ENCODE measurements at places on chromosomes 1 and 21. TPM values are rescaled to one million over a fixed set of nuclear protein-coding genes. Genes with fewer than 3 reads are reported as not detected.

Gene CSMD2
- total RNA-seq, result 0.22 TPM

Gene ODR4
- 15.8 TPM for total RNA-seq

Gene DDR2
- total RNA-seq, result 27.5 TPM

Gene GPR37L1
- under 0.01 TPM for total RNA-seq

Gene UHMK1
- total RNA-seq, result 51.8 TPM

Gene LHX4
- not detected for total RNA-seq

Gene G0S2
- 0.43 TPM for total RNA-seq

Gene PLA2G2A
- total RNA-seq, result not detected

Gene SELENBP1
- 2.0 TPM for total RNA-seq

Gene NHLH2
- total RNA-seq, result not detected

Gene TMEM269
- total RNA-seq, result 0.22 TPM

Gene FMO4
- total RNA-seq, result 4.8 TPM

Gene ANKRD34A
- total RNA-seq, result 0.22 TPM

Gene IFNLR1
- total RNA-seq, result 7.1 TPM

Gene SIK1
- 16.1 TPM for total RNA-seq

Gene FNBP1L
- 56.1 TPM for total RNA-seq

Gene LRRIQ3
- total RNA-seq, result 2.0 TPM

Gene GOLT1A
- not detected for total RNA-seq

Gene DIO1
- total RNA-seq, result not detected

Gene OR2AK2
- total RNA-seq, result not detected

Gene NPHS2
- total RNA-seq, result not detected

Gene GBP7
- total RNA-seq, result not detected

Gene SRP9
- 297 TPM for total RNA-seq

Gene DDAH1
- 41.6 TPM for total RNA-seq

Gene PAPPA2
- total RNA-seq, result 1.1 TPM

Gene CHODL
- 0.79 TPM for total RNA-seq

Gene BATF3
- total RNA-seq, result 0.79 TPM

Gene MXRA8
- 461 TPM for total RNA-seq

Gene VAV3
- under 0.01 TPM for total RNA-seq

Gene CA6
- not detected for total RNA-seq

Gene IL6R
- 5.5 TPM for total RNA-seq

Gene MTARC1
- total RNA-seq, result 0.65 TPM

Gene SPATA21
- not detected for total RNA-seq

Gene DOCK7
- 47.0 TPM for total RNA-seq

Gene CYP4A22
- not detected for total RNA-seq

Gene ACTN2
- 0.11 TPM for total RNA-seq

Gene SPRR4
- total RNA-seq, result not detected

Gene SLFNL1
- total RNA-seq, result 2.0 TPM

Gene PRRX1
- total RNA-seq, result 0.79 TPM

Gene RCSD1
- not detected for total RNA-seq

Gene ZNF593OS
- total RNA-seq, result under 0.01 TPM

Gene PTGER3
- total RNA-seq, result 0.39 TPM

Gene CLDN8
- not detected for total RNA-seq

Gene SLC1A7
- total RNA-seq, result not detected

Gene OR2T33
- 0.54 TPM for total RNA-seq

Gene ADAM30
- not detected for total RNA-seq

Gene PADI3
- total RNA-seq, result not detected

Gene SLC25A34
- 0.33 TPM for total RNA-seq

Gene INSRR
- total RNA-seq, result not detected

Gene TDRD5
- 0.11 TPM for total RNA-seq

Gene FRRS1
- 10.1 TPM for total RNA-seq

Gene COL8A2
- under 0.01 TPM for total RNA-seq

Gene KCNN3
- under 0.01 TPM for total RNA-seq

Gene SLAMF7
- not detected for total RNA-seq

Gene FHL3
- 30.0 TPM for total RNA-seq

Gene LRRC7
- total RNA-seq, result not detected

Gene PRPF38B
- 13.3 TPM for total RNA-seq

Gene ZFP69B
- 2.7 TPM for total RNA-seq

Gene GNG12
- total RNA-seq, result 99.9 TPM

Gene TMEM82
- not detected for total RNA-seq
